Umbilical cord (tissue), 2 donors: ENCODE measurements at places on chromosomes 2 and 18.

GRCh38 chr2:210599476-210599875 is 43.1 kb downstream of the CPS1 start:
- DNase-seq: no peak

GRCh38 chr2:116057538-116057937 is 1615.1 kb downstream of the DPP10 start:
- no peak for DNase-seq

DNA sequence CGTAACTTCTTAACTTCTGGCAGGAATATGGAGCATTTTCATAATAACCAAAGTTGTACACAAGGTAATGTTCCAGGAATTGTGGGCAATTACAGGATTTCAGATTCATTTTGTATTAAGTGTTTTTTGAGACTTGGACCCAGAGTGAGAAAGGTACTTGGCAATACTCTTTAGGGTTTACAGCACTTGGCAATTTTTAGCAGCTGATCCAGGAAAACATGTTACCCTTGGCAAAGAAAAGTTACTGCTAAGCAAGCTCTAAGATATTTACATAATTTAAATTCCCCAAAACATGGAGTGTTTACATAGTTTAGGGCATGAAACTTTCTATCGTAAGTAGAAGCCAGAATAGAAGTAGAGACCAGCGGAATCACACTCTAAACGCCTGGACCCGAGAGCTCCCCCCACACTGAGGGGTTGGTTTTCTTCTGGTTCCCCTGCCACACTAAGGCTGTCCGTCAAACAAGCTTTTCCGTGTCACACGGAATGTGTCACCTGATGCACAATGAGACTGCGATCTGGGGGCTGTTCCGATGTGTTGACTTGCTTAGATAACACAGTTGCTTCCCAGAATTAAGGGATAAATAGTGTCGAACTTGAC is 177.1 kb downstream of the PTGR3 start:
- no peak for DNase-seq

GRCh38 chr18:71405169-71405809 is 1116.4 kb downstream of the SOCS6 start:
- no peak for DNase-seq

DNA sequence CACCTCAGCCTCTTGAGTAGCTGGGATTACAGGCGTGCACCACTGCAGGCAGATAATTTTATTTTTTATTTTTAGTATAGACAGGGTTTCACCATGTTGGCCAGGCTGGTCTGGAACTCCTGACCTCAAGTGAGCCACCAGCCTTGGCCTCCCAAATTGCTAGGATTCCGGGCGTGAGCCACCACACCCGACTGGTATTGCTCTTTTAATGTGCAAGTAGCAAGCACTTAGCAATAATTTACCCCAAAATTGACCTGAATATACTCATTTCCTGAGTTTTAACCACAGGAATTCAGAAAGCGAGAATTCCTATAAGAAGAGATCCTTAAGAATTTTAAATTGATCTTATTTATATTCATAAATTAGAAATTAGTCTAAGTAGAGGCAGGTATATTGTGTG is 169.1 kb downstream of the CDH2 start:
- no peak for DNase-seq

- DNase-seq: peak; percentile 92
These were observed 26.6 kb upstream of the MAP3K20 start for GRCh38 chr2:173048897-173049661.

DNA sequence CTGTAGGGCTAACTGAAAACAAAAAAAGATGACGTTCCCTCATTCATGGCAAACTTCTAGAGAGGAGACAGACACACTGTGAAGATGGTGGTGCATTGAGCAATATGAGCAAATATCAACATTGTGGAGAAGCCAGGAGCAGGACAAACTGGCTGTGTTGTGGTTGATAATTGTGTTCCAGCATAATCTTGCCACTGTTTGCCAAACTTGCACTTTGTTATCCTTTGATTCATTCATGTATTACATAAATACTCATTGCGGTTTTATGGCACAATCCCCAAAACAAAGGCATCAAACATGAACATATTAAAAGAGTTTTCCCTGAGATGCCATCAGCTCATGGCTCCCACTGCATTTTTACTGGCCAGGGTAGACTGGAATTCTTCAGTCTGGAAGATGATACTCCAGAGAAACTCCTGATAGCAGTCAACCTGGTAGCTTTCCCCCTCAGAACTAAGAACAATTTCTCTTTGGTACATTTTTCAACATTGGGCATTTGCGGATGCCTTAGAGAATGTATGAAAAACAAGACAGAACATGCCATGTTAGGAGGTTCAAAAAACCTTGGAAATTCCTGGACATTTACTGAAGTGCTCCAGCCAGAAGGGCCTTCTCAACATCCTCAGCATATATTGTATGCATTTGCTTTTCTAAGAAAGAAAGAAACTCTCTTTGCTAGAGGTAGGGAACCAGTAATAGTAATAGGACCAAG is 487.4 kb upstream of the CELF4 start:
- no peak for DNase-seq

- no peak for DNase-seq
These were observed 377.8 kb downstream of the LRATD1 start for GRCh38 chr2:15010346-15010745.

- no peak for DNase-seq
These were observed 61.6 kb upstream of the KLHL29 start for GRCh38 chr2:23323198-23323916.

GRCh38 chr2:99476629-99477028 is 13.2 kb downstream of the REV1 start:
- DNase-seq: no peak

- no peak for DNase-seq
These were observed 2.5 kb upstream of the MREG start for GRCh38 chr2:216015722-216016464.

DNA sequence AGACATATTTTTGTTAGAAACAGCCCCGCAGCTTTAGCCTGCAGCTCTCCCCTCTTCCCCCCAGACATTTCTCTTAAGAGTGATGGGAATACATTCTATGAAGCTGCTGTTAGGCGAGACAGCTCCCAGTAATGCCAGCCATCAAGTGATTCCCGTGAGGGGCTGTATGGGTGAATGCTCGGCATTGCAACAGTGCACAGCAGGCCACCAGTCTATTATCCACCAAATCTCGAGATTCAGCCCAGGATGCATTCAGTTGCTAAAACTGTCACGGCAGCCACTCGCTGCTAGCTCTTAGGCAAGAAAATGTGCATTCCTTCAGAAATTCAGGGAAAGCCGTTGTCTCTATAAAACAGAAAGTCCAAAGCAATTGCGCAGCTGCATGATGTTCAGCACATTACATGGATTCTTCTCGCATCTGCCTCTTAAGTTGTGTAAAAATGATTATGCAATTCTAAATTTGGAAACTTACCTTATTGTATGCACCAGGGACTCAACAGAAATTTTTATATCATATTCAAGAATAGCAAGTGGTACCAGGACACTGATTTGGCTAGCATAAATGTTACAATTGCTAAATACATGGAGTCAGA is 211.3 kb upstream of the ARL4C start:
- DNase-seq: peak; percentile 50

GRCh38 chr2:235709124-235709813 is 215.4 kb downstream of the AGAP1 start:
- no peak for DNase-seq

GRCh38 chr2:148553332-148553887 is 91.1 kb upstream of the EPC2 start:
- DNase-seq: no peak

DNA sequence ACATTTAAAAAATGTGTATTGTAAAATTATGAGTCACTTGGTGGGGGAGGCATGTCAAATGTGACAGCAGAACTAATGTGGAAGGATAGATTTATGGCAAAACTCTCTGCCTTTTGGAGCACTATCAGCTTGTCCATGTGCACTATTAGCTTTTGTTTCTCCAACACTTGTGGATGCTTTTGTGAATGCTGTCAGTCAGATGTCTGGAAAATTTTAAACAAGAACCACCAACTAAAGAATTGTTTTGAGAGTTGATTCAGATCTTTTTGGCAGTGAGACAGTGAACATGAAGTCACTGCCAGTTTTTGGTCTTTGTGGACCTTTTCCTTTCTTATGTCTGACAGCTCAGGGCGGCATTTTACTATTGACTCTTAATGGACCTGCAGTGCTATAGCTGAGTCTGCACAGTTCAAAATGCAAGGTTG is 72.4 kb downstream of the KIAA1328 start:
- DNase-seq: no peak

GRCh38 chr2:109715313-109715805 is 78.7 kb upstream of the RGPD5 start:
- DNase-seq: no peak

- DNase-seq: no peak
These were observed 236.4 kb downstream of the HDAC4 start for GRCh38 chr2:239164335-239164871.

DNA sequence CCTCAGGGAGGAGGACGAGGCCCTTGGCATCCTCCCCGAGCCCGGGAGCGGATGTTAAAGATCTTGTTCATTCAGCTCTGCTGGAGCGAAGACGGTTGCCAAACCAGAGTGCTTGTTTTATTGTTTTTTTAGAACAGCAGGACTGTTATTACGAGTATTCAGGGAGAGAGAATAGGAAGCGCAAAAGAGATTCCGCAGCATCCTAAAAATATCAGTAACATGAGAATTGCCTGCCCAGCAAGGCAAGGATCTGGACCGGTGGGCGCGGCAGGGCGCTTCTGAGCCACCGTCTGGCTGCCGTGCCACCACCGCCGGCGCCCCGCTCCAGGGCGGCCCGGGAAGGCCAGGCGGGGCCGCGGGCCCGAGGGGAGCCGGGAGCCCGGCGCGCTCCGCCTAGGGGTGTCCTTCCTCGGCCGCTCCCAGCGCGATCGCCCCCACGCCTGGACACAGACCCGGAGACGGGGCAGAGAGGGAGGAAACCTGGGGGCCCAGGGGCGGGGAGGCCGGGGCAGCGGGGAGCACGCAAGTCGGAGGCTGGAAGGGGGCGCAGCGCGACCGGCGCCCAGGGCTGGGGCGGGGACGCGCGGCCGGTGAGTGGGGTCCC is 843 bp downstream of the CYS1 start:
- peak; percentile 72 for DNase-seq

DNA sequence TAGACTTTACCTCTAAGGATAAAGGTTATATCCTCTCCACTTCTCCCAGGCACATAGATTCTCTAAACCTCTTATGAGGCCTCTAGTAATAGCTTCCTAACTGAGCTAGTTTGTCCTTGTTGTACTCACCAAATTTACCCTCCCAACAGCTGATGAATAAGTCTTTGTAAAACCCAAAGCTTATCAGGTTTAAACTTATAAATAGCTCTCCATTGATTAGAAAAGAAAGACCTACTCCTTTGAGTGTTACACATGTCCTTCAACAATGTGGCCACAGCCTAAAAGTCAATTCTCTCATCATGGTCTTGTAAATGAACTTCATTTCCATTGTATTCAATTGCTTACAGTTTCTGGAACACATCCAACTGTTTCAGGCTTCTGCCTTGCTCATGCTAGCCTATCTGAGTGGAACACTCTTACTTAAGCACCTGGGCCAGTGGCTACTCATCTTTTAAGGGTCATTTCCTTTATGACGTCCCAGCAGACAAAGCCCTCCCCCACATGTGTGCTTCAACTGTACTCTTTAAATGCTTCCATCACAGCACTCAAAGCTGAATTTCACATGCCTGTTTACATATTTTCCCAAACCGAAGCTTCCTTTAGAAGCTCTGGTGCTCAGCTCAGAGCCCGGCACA is 131.6 kb downstream of the CDH2 start:
- peak; percentile 30 for DNase-seq

DNA sequence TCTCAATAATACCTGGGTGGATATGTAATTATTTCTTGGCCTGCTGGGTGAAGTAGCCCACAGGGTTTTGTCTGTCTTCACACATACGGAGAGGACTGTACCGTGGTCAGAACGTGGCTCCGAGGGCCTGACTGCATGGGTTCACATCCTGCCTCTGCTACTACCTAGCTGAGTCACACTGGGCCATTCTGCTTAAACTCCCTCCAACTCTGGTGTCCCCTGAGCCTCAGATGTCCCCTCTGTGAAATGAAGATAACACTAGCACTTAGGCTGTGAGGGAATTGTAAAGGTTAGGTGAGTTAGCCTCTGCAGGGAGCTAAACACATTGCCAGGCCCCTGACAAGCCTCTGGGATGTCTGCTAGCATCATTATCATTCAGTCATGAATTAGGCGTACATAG is 120.1 kb upstream of the NABP1 start:
- no peak for DNase-seq

- DNase-seq: peak; percentile 50
These were observed 1.9 kb downstream of the MEX3C start for GRCh38 chr18:51195451-51196117.

DNA sequence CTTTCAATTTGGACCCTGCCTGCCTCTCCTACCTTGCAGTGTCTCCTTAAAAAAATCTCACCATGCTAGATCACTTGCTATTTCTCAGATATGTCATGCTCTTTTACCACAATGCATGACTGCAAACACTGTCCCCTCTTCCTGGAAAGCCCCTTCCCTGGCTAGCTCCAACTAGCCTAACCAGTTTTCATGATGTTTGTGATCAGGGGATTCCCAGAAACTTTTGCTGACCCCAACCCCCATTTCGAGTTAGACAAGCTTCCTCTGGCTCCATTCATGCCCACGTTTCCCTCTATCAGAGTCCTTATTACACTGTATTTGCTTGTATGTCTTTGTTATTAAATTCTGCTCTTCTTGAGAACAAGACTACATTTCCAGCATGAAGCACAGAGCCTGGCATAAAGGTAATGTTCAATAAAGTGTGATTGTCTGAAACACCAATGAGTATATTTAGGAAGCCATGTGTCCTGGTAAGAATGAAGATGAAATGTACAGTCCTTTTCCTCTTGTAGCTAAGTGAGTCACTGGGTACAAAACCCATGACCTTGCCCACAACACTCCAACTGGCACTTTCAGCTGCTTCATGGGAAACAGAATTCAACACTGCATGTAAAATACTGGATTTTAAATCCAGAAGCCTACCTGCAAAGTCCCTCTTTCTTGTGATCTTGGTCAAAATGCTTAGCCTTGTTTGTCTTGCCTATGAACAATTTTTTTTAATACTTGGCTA is 62.0 kb upstream of the ATL2 start:
- DNase-seq: no peak

- DNase-seq: no peak
These were observed 35.8 kb upstream of the DYSF start for GRCh38 chr2:71417300-71418202.

- peak; percentile 37 for DNase-seq
These were observed 807 bp downstream of the GAREM1 start for GRCh38 chr18:32469691-32470459.

DNA sequence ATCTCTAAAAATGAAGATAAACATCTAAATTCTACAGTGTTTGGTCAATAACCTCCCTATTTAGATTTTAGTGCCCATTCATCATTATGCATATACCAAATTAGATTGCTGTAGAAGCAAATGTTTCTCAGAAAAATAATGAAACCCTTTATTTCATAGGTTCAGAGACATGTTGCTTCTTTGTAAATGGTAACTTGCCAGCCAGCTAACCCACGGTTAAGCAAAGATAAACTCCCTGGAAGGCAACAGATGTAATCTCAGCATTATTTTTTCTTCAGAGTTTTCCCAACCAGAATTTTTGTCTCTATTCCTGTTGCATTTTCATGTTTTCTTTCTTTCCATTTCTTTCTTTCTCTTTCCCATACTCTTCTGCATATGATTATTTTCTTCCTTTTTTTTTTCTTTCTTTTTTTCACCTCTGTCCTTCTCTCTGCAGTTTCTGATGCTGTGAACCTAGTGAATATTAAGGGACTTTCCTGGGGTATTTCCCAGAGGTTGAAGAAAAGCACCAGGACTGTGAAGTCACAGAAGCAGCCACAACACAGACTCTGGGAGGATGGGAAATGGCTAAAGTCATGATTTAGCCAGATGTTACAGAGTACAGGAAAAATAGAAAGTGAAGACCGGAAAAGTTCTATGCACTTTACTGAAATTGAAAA is 50.0 kb upstream of the DSG1 start:
- no peak for DNase-seq
